ENCODE measurements at places on chromosomes 2 and 18. TPM values are rescaled to one million over a fixed set of nuclear protein-coding genes. Genes with fewer than 3 reads are reported as not detected.

DNA sequence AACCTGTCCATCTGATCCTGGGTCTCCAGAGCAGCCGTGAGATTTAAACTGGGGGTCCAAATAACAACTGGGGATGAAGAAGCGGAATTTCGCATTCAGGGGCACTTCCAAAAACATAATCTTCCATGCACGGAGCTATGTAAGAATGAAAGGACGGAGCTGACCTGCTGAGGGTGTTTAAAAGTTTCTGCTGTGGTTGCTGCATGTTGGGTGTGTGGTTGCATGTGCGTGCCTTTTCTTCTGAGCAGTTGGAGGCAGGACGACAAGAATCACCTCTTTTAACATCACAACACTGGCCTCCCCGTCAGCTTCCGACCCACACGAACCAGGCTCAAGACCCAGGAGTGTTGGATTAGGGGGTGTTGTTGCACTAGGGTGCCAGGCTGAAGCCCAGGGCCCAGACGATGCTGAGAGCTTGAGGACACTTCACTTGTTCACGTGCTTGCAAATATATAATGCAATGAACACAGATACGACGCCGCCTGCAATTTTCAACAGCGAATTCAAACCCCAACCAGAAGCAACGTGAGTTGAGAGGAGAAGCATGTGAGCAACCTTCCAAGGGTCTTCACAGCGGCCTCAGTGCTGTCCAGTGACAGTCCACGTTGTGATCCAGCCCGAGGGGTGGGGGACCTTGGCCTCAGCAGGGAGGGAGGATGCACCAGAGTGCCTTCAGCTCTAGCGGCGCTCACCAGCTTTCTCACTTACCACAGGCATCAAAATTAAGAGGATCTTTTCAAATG is 76.0 kb upstream of the SALL3 start:
- DNase-seq: no peak

DNA sequence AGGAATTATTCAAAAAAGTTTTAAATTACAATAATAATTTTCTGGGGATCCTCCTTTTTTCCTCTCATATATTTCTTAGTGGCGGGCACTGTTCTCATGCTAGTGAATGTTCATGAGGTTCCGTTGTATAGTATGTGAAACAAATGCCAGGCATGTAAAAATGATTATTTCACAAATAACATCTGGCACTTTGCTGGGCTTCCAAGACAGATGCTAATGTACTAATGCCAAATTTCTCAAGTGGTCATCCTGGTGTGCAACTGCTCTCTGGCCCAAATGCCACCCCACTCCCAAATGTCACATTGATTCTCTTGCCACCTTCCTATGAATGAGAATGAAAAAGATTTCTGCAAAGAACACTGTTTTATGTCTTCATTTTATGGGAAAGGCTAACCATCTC is 564.0 kb upstream of the GCFC2 start:
- no peak for DNase-seq

TANK gene
- total RNA-seq: 131 TPM

PLCD4 gene
- total RNA-seq: not detected

DNA sequence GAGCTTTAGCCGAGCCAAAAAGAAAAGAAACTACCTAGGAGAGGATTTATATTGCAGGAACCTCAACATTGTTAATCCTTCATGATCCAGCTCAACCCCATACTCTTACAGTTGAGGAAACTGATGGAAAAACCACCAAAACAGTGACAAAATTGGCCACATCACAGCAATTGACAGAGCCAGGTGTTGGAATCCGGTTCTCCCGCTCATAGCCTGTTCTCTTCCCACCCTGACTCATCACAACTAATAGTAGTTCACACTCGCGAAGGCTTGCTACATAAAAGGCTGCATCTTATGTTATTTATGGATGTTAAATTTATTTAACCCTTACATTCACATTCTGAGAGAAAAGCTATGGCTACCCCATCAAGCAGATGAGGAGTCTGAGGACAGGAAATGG is 33.7 kb downstream of the SLC9A4 start:
- DNase-seq: no peak

Data from uterus (tissue), 4 donors.